ENCODE measurements at places on chromosomes 6 and 20. TPM values are rescaled to one million over a fixed set of nuclear protein-coding genes. Genes with fewer than 3 reads are reported as not detected.

The SRF gene
- 32.5 TPM for polyA plus RNA-seq

The CLPSL2 gene
- polyA plus RNA-seq = not detected

The BTNL2 gene
- polyA plus RNA-seq = 1.4 TPM

The LY6G6F gene
- 1.0 TPM for polyA plus RNA-seq

- DNase-seq = no peak
Measured at GRCh38 chr20:39468703-39469102, 506.6 kb downstream of the DHX35 start.

Data from renal pelvis (tissue), 12 donors.